C1 segment of cervical spinal cord (tissue), 14 donors: ENCODE measurements at places on chromosomes 3 and 15.

DNA sequence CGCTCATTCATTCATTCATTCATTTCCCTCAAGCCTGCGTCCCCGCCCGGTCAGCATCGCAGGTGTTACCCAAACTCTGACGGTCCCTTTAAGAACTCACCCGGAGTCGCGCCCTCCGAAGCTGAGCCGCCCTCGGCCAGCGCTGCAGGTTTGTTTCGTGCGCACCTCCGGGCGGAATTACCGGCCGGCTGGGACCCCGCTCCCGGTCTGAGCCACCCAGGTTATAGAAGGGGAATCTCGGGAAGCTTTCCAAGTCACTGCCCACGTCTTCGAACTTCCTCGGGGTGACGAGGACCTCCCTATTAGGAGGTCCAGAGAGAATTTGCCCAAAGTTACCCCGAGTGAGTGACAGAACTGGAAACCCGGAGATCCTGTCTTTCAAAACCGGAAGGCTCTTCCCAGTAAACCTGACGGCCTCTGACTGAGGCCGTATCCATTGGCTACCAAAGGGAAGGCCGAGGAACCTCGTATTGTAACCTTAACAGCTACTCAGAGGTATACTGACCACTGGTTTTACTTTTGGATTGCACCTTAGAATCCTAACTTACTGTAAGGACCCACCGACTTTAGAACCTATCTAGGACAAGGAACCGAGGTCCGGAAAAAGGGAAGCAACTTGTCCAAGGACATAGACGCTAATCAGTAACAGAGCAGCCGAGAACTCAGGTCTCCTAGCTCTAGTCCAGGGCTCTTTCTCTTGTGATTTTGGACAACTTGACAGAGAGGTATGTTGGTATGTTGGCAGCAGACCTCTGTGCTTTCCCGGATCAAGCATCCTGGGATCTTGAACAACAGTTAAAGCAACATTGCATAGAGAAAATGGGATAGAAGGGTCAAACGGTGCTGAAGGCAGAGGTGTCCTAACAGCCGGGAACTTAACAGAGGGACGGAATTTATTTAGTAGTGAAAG is 788 bp upstream of the DLG1 start:
- no peak for DNase-seq

GRCh38 chr15:88073391-88073691 is 183.2 kb downstream of the NTRK3 start:
- no peak for DNase-seq

DNA sequence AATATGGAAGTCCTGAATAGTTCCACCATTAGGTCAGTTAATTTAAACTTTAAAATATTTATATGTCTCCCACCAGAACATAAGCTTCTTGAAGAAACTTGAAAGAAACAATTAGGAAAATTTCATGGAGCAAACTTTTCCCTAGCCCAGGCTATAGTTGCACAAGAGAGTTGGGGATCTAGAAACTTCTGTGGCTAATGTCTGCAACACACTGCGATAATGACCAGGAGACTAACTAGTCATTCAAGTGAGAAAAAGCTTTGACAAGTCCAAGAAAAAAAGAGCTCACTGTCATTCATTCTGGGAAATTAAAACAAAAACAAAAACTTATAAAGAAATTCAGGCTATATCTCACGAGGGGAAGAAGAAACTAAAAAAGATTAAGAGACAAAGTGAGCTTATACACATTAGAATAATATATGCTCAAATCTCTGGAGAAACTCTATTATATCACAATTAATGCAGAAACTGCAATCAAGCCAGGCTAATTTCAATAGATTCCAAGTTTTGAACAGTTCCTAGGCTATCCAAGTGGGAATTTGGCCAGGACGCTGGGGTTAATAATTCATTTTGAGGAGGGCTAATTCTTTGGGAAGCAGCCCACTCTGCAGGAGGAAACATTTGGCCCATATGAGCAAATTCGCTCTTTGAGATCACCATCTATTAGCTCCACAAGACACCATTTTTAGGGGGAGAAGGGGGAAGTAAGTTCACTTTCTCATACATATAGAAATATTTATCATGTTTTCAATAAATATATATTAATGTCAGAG is 134.6 kb downstream of the MEIS2 start:
- DNase-seq, result no peak

DNA sequence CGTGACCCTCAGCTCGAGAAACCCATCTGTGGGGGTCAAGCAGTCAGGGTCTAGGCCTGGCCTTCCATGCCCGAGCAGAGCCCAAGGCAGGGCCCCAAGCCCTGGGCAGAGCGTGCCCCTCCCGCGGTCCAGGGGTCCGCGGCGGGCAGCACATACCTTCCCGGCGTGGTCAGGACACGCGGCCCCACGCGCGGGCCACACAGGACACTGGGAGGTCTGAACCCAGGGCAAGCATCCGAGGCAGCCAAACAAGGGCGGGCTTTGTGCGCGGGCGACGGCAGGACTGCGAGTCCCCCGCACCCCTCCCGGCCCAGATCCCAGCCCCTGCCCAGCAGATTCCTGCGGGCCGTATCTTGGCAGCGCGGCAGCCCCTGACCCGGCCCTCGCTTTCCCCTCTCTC is 61.6 kb upstream of the ACAN start:
- no peak for DNase-seq

GRCh38 chr3:155387571-155387970 is 94.1 kb upstream of the STRIT1 start:
- no peak for DNase-seq

DNA sequence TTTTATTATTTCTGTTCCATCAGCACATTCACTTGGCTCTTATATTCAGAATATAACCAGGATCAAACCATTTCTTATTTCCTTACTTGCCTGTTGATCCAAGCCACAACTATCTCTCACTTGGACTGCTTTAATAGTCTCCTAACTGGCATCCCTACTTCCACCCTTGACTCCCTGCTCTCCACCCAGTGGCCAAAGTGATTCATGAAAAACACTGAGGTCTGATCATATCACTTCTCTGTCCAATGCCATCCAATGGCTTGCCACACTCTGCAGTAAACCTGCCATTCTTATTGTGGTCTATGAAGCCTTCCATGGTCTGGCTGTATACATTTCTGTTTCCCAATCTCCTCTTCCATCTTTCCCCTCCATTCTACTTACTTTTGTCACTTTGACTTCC is 576.1 kb downstream of the PDCD6IP start:
- no peak for DNase-seq

GRCh38 chr15:95699578-95699977 is 630.9 kb upstream of the NR2F2 start:
- DNase-seq, result no peak

DNA sequence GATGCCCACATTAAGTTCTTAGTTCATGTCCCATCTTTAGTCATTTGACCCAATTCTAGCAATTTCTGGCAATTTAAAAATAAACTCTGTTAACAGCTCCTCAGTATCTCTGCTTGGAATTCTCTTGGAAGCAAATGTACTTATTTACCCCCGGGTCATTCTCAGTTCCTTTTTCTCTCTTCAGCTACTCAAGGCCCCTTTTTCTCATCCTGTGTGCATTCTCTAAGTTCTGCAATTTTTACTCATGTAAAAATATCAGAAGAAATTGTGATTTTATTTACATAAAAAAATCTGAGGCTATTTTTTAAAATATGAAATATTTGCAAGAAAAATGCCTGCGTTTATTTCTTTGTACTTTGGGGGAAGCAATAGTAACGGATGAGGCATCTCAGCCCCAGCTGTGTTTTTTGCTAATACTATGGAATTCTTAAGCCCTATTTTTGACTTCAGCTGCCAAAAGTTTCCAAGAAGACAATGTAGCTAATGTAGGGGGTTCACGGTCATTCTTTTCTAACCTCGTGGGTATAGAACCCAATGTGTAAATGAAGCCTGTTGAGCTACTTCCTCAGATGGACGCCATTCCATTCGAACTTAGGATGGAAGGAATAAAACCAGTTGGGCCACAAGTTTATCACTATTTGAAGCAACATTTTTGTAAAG is 20.0 kb downstream of the CERS3 start:
- DNase-seq, result no peak

GRCh38 chr15:58019503-58020376 is 45.8 kb downstream of the ALDH1A2 start:
- no peak for DNase-seq

- no peak for DNase-seq
Observed at GRCh38 chr15:31402511-31403056, 75.9 kb downstream of the KLF13 start.

- DNase-seq, result no peak
Observed at GRCh38 chr15:41982133-41982930, 10.0 kb upstream of the EHD4 start.

DNA sequence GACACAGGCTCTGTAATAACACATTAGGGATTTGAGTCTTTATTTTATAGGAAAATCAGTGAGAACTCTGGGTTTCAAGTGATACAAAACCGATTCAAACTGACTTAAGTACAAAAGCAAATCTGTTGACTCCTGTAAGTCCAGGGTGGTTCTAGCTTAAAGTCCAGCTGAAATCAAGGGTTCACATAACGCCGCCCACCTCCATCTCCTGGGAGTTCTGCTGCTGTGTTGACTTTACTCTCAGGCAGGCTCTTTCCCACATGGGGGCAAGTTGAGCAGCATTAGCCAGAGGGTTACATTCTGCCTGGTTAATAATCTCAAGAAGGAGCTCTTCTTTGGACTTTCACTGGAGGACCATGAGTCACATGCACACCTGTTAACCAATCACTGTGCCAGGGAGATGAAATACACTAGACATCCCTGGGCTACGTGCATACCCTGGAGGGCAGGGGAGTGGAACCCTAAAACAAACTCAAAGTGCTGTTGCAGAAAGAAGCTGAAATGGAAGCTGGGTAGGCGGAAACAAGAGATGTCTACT is 9.7 kb upstream of the RNF7 start:
- no peak for DNase-seq

GRCh38 chr3:106033654-106034053 is 164.8 kb upstream of the CBLB start:
- no peak for DNase-seq

DNA sequence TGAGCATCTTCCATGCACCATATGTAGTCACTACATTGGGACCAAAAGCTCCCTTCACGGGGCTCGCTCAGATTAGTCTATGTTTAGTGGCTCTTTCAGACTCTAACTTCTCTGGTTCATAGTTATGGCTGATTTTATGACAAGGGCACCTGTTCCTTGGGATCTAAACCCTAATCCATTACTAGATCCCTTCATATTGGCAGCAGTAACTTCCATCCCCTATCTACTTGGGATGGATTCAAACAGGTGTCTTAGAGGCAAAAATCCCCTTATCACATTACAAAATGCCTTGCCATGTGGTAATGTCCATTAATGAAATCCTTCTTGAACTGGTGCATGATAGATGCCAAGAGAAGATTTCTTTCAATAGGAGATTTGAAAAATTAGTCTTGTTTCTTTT is 96.7 kb upstream of the TP63 start:
- DNase-seq, result no peak

- no peak for DNase-seq
Observed at GRCh38 chr3:136106101-136106500, 90.0 kb downstream of the MSL2 start.

GRCh38 chr3:173920386-173920785 is 522.8 kb downstream of the NLGN1 start:
- DNase-seq, result no peak

GRCh38 chr15:71788646-71789579 is 21.4 kb upstream of the NR2E3 start:
- no peak for DNase-seq

DNA sequence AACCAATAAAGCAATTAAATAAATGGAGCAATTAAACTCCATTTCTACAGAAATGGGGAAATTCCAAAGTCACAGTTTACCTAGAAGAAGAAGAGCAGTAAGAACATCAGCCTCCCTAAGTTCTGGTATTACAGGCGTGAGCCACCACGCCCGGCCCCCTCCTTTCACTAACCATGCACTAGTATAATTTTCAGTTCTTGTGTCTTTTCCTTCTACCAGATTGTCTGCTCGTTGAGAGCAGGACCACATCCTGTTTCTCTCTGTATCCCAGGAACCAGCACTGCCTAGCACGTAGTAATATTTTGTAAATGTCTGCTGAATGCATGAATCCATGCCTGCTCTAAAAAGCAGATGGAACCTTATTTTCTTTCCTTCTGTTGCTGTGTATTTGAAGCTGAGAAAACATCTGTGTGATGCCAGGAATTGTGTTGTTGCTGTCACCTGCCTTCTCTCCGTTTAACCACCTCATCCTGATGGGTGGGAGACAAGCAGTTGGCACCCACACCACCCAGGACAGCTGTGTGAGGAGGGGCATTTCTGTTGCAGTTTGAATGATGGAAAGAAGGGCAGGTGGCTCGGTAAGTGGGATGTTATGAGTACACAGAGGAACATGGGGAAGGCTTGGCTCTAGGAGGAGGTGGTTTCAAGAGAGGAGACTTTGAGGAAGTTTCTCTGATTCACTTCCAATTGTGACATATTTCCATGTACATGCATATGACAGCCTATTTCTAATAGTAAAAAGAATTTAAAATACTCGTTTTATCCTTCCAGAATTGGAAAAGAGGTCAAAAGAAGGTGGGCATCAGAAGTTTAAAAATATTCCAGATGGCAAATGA is 30.1 kb downstream of the PXYLP1 start:
- no peak for DNase-seq
